ENCODE measurements at places on chromosomes 2 and 18.

DNA sequence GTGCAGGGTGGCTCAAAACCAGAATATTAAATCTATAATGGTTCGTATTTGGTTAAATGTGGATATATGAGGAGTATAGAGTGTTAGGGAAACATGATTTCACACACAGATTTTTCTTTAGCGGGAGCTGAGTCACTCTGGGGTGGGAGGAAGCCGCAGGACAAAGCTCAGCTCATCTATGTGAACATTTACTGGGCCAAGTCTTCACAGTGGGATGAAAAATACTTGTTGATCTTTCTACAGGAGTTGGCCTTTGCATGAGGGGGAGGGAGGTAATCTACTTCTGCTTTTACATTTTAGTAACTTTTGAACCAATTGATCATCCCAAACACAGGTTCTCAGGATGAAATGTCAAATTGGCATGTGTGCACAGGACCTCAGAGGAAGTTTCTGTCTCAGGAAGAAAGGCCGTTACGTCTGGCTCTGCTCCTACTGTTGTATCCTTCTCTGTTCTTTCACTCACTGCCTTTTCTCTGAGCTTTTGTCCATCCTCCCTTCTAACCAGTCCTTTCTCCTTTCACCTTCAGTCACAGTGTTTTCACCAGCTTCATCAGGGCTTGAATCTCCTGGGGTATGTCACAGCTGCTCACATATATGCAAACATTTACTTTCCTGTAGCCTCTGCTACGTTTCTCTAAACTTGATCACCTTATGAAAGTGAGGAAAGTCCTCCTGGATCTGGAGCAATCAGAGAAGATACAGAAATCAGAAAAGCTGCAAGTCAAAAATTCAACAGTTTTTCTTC, 943.3 kb upstream of the FANCL start:
- DNase-seq, result no peak

DNA sequence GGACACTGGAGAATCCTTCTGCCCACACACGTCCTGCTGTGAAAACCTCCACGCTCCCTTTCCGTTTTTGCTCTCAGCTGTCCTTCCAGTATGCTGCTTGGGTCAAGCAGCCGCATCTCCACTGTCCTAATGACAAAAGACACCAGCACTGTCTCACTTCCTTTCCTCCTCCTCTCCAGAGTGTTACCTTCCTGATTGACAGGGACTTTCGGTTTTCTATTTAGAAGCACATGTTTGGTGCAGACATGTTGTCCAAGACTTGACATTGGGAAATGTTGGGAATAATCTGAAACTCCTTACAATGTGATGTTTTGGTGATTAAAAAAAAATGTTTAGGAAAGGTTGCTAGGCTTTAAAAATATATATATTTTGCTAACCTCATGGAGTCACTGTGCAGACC, 226.6 kb downstream of the FAM210A start:
- no peak for DNase-seq

- no peak for DNase-seq
Measured at GRCh38 chr2:83113953-83114352, 1345.1 kb downstream of the SUCLG1 start.

GRCh38 chr18:25459814-25460213, 107.8 kb upstream of the ZNF521 start:
- no peak for DNase-seq

GRCh38 chr18:35158728-35159450, 81.9 kb upstream of the ZNF397 start:
- no peak for DNase-seq

- no peak for DNase-seq
Measured at GRCh38 chr2:239225871-239226561, 174.8 kb downstream of the HDAC4 start.

DNA sequence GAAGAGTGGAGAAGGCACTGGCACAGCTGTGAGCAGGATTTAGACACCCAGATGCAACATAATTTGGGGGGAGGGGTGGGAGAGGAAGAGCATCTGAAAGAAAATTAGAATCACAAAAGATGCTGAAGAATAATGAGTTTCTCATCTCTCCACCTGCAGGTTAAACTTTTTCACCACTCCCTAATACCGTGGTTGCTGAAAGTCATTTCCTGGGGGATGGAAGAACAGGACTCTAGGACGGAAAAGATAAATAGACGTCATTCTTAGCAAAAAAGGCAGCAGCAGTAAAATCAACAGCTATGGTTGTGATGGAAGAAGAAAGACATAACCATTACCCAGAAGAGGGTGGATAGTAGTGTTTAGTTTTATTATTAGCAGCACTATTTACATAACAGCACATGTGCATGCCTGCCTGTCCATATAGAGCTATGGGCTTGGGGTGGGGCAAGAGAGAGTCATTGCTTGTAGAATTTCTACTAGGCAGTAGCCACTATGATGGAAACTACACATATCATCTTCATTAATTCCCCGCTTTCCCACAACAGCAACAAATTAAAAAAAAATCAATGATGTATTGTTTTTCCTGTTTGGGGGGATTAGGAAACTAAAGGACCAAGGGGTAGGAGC, 212.2 kb downstream of the TRIB2 start:
- DNase-seq, result no peak
